CD4-positive, alpha-beta T cell treated with Interleukin-4 for 4 hours (primary cell): ENCODE measurements at places on chromosomes 2 and 18.
A peak's percentile ranks its signal among the peaks of the same experiment; 100 is the strongest.

- DNase-seq, result no peak
These were observed 20.6 kb upstream of the ZNF804A start for GRCh38 chr2:184577743-184578142.

DNA sequence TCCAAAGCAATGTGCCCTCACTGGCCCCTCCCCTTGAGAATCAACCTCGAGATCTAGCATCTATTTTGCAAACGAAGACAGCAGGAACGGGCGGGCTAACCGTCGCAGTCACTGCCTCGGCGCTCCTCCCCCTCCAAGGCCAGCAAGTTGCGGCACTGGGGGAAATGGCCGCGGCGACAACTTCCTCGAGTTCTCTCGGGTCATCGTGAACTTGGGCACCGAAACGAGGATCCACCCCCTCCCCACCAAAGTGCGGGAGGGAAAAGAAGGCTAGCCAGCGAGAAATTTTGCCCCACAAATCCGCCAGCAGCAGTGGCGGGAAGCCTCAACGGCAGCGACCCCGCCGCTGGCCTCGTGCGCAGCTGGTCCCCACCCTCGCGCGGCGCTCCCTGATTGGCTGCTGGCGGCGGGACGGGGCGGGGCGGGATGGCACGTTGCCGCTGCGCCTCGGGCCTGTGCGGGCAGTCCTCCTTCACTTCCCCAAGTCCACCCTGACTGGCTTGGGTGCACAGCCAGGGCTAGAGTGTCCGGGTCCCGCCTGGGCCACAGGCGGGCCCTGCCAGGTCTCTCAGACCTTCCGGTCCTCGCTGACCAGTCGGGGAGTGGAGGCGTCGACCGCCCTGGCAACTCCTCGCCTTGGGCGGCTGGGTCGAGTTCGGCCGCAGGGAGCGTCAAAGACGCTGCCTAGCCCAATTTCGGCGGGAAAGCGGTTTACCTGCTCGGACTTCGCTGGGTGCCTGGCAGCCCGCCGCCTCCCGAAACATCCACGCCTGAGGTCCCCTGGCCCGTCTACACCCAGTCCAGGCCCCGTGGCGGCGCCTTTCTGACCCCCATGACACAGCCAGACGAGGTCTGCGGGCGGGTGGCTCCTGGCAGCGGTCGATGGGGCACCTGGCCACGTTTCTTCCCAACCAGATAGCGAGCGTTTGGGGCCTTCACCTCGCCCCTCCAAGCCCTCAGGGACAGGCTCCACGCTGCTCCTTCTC, at the start of gene BOLL:
BOLL (minus strand) TSS at position 364 of the 986 bp plus-strand sequence. CDS start 3,469 bp downstream, outside the sequence.
- no peak for DNase-seq

- DNase-seq, result peak; percentile 91
These were observed 45.6 kb upstream of the ODC1 start for GRCh38 chr2:10493634-10494281.

DNA sequence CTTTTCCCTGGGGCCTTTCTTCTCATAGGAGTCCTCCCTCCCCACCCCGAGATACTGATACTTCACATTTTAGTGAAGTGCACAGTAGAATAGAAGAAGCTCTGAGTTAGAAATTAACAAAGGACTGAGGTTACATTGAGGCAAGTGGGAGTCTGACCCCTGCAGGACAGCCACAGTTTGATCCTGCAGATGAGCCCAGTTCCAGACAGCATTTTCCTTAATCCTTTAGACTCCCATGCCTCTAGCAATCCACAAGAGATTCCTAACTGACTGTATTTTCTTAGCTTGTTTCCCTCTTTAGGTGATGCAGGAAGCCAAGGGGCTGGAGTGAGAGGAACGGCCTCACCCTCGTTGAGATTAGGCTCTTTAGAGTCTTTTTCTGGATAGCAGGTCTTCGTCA, 204.0 kb downstream of the CYRIA start:
- DNase-seq, result no peak

GRCh38 chr2:226752887-226753286, 46.7 kb downstream of the IRS1 start:
- DNase-seq, result no peak
